ENCODE measurements at places on chromosomes 7 and 10.

- DNase-seq = no peak
Observed at GRCh38 chr10:27599546-27599945, 95.4 kb downstream of the RAB18 start.

DNA sequence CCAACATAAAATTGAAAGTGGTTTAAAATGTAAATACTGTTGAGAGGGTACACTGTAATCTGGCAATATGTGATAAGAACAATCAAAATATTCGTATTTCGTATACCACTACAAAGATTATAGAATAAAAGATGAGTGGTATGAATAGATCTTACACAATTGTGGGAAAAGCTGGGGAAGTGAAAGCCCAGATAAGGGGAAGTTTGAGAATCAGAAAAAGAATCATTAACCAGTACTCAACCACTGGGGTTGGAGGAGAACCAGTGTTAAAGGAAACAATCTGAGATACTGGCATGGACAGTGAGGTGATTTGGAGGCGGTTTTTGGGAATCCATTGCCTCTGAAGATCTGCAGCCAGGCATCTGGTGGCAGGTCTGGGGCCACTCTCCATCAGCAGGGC is 59.7 kb upstream of the CDK14 start:
- no peak for DNase-seq

DNA sequence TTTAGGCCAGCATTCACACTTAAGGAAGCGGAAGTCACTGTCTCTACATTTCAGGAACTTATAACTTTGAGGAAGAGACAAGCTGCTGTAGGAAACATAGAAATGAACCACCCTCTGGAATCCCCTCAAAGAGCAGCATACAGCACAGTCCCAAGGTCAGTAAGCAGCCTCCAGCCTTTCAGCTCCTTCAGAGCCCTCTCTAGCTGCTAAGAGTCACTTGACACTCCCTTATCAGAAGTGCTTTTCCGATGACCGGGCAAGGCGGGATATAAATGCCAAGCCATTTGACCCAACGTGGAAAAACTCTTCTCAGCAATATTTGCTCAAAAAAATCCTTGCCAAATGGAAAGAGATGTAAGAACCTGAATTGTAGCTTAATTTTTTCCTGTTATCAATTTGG is 1284.3 kb downstream of the XPNPEP1 start:
- DNase-seq = no peak

GRCh38 chr10:109247814-109248213 is 675.5 kb downstream of the XPNPEP1 start:
- no peak for DNase-seq

DNA sequence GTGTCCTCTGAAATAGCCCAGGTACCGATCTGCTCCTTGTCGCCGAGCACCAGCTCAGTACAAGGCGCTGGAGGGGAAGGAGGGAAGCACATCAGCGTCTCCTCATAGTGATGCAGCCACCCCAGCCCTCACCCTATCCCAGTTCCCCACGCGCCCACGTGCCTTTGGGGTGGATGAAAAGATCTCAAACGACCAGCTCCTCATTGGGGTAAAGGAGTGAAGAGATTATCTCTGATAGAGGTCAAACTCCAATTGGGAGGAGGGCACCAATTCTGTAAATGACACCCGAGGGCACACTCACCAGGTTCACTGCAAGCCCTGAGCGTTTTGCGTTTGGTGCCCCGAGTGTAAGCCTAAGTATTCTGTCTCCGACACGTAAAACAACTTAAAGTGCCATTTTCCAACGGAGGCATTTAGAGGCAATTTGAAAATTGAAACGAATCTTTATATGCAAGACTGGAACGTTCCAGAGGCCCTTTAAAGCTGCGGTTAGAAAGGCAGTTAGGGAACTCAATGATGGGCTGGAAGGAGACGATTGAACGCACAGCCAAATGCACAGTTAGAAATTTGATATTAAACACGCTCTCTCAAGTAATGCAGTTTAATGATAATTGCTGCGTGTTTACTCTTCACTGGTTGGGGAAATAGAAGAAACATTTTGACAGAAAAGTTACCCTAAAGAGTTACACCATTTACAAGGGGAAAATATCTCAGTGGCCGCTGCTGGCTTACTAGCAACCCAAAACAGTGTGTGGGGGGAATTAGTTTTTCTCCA is 8.9 kb upstream of the EMX2 start:
- DNase-seq = no peak

DNA sequence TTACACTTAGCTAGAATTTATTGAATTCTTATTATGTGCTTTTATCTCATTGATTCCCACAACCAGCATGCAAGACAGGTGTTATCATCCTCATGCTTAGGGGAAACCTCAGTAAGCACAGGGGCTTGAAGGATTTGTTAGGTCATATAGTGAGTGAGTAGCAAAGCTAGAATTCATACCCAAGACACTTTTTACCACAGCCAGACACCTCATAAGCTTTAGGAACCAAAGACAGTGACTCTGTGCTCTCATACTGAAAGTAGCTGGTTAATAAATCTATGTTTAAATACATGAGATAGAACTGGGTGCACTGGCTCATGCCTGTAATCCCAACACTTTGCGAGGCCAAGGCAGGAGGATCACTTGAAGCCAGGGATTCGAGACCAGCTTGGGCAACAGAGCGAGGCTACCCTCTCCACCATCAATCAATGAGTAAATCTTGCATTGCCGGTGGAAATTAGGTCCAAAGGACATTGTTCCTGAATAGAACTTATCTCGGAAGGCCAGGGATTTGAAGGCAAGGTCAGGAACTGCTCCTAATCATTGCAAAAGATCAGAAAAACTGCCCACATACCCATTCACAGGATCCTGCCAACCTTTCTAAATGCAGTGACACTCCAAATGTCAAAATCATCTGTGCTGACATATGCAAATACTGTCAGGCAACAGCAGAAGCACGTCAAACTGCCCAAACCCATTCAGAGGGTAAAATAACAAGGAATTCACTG is 523.5 kb downstream of the PARD3 start:
- no peak for DNase-seq

GRCh38 chr10:117462424-117462792 is 80.1 kb upstream of the EMX2 start:
- no peak for DNase-seq

DNA sequence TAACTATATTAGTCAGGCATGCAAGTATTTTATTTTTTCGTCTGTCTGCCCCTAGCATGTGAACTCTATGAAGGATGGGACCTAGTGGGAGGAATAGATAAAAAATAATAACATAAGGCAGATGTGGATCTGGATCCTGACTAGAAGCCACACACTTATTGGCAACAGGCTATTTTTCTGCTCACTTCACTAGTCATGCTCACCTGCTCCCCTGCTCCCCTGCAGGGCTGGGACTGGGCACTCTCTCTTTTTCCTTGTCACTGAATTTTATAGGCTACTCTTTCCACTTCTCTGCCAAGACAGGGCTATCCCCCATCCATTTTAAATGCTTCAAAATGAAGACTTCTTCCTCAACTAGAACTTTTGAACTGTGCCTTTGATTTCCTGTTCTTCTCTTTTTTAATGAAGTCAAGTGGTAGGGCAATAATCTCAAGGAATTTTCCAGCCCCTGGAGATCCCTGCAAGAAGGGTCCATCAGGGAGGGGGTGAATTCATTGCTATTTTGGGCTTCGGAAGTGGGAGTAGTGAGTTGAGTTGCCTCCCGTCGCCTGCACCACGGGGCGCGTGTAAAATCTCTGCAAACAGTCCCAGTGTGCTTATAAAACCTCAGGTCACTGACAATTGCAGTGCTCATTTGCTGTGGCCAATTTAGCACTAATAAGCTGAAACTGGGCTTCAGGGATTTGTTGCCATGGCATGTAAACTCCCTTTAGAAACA is 156.7 kb upstream of the NPVF start:
- no peak for DNase-seq

GRCh38 chr7:114670676-114671075 is 251.2 kb upstream of the MDFIC start:
- no peak for DNase-seq

GRCh38 chr7:124030964-124031363 is 1.9 kb downstream of the TMEM229A start:
- no peak for DNase-seq

DNA sequence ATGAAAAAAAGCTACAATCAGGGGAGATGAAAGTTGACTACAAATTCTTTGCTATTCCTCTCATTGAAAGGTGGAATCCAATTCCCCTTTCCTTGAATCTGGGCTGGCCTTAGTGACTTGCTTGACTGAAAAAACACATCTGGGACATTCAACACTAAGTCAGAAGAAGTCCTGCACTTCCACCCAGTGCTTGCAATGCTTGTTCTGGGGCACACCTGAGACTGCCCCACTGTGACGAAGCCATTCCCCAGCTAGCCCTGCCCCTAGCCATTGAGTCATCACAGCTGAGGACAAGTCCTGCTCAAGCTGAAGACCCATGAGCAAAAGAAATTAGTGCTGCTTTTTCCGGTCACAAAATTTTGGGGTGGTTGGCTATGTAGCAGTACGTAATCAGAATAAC is 19.2 kb upstream of the GRID1 start:
- no peak for DNase-seq

DNA sequence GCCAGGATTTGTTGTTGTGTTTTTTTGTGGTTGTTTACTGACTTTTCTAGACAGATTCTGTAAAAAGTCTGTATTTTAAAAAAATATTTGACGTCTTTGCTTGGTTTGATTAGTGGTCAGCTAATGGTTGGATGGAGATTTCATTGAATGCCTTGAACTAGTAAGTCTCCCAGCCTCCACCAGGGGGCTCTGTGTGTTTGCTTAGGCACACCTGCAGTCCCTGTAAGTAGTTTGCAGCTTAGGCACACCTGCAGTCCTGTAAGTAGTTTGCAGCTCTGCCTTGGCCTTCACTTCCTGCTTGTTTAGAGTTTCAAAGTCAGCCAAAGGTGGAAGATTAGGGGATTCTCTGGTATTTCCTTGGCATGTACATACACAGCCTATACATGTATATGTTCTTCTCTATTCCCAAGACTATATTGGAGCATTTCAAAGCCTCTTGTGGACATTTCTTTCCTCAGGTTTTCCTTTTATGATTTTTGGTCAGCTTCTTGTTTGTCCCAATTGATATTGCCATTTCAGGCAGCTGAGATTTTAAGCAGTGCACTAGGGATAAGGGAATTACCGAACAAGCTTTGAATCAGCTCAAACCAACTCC is 101.6 kb downstream of the CCSER2 start:
- no peak for DNase-seq

DNA sequence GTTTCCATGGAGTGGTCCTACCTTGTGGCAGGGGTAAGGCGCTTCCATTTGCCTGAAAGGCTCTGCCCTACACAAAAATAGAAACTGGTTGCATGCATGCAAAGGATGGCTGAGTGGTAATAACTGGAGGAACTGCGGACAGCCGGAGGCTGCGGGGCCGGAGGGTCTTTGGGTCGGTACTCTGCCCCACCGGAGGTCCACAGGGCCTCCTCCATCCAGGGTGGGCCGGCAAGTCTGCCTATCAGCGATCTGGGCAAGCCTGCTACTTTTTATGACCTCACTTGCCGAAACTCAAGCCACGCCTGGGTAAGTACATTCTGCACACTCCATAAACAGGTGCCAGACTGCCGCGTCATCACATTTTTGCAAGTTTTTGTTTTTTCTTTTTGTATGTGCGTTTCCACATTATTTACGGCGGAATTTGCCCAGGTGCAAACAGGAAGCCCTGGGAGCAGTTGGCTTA is 30.0 kb downstream of the TACC2 start:
- DNase-seq = no peak

- no peak for DNase-seq
Observed at GRCh38 chr10:43257347-43258210, 9.3 kb downstream of the RASGEF1A start.

DNA sequence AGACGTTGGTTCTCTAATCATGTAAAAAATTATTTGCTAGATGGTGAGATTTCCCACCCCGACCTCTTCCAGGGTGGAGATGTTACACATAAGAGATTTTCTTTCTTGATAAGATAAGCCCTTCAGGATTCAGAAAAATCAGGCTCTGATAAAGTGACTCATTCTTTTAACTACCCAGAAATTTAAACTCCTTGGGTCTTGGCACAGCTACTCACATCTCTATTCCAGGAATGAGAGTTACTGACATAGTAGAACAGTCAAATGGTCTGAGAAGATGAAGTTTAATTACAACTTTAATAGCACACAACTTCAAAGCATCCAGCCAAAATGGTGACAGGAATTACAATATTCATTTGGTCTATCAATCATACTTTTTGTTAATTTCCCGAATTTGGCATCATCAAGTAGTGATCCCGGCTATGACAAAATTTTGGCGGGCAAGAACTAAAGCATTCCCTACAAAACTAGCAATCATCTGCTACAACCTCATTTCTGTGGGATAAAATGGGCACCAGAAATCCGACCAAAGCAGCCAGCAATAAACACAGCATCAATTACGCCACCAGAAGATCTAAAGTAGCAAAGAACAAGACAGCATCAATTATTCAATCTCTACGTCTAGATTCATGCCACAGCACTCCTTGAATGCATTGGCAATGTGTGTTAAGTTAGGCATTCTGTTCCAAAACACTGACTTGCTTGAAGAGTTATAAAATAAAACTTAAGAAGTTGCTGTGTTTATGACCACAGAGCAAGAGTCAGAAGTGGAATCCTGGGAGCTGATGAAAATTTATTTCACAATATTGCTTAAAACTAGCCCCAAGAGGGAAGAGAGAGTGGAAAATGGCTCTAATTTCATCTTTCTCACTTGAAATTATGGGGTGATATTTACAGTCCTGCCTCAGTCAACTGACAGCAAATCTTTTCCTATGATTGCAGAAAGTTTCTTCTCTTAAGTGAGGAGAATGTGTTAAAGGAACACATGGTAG is 565.7 kb upstream of the ANKRD30A start:
- DNase-seq = no peak

GRCh38 chr7:519484-520390 is at the start of gene PDGFA:
Gene PDGFA, minus strand, starts transcription at chr7:519846. Its CDS starts 845 bp downstream, at chr7:519001.
- DNase-seq = no peak

GRCh38 chr7:128804484-128804883 is 12.7 kb downstream of the CCDC136 start:
- DNase-seq = no peak

- DNase-seq = no peak
Observed at GRCh38 chr7:96174812-96175211, 147.1 kb downstream of the SLC25A13 start.

- DNase-seq = no peak
Observed at GRCh38 chr10:78349165-78349516, 315.5 kb downstream of the RPS24 start.

DNA sequence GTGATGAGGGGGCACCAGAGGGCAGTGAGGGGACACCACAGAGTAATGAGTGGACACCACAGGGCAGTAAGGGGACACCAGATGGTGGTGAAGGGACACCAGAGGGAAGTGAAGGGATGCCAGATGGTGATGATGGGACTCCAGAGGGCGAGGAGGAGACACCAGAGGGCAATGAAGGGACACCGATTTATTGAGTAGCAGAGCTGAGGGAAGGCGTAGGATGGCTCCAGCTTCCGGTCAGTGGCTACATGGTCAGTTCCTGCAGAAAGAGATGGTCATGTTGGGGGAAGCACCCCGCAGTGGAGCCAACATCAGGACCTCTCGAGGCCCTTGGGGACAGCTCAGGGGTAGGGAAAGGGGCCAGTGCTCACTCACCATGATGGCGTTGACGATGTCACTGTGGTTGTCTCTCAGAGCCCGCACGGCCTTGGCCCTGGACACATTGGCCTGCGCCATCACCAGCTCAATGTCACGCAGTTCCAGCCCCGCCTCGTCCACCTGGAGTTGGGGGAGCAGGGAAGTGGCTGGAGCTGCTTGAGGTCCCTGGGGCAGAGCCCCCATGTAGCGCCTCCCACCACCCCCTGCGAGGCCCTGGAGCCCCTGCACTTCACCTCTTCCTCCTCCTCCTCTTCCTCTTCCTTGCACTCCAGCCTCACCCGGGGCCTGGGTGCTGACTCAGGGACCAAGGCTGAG is 8.4 kb downstream of the NACAD start:
- DNase-seq = no peak

GRCh38 chr7:51019191-51019844 is 236.6 kb upstream of the GRB10 start:
- DNase-seq = no peak

All from stimulated activated CD8-positive, alpha-beta memory T cell treated with anti-CD3 and anti-CD28 coated beads, Interleukin-7, amount 100 ng/mL, for 48 hours (primary cell).